ENCODE measurements at places on chromosomes 6 and 20. TPM values are rescaled to one million over a fixed set of nuclear protein-coding genes. Genes with fewer than 3 reads are reported as not detected.

TXLNB gene
- total RNA-seq = 1.1 TPM

CAP2 gene
- 4.2 TPM for total RNA-seq

ACTL10 gene
- total RNA-seq = 1.6 TPM

MAS1 gene
- not detected for total RNA-seq

KHDC1L gene
- not detected for total RNA-seq

RTF2 gene
- 94.8 TPM for total RNA-seq

CLPSL2 gene
- total RNA-seq = not detected

SPATS1 gene
- not detected for total RNA-seq

PDSS2 gene
- 4.2 TPM for total RNA-seq

CST5 gene
- not detected for total RNA-seq

SYNCRIP gene
- 40.0 TPM for total RNA-seq

TENT5A gene
- total RNA-seq = 0.76 TPM

CCM2L gene
- 27.3 TPM for total RNA-seq

KAT14 gene
- 7.0 TPM for total RNA-seq

SNPH gene
- 3.7 TPM for total RNA-seq

HSPA12B gene
- total RNA-seq = 11.1 TPM

KCNB1 gene
- not detected for total RNA-seq

MED20 gene
- 39.1 TPM for total RNA-seq

PRICKLE4 gene
- 2.3 TPM for total RNA-seq

ZBP1 gene
- total RNA-seq = not detected

PAX1 gene
- not detected for total RNA-seq

CST2 gene
- not detected for total RNA-seq

C6orf52 gene
- total RNA-seq = not detected

SPAG4 gene
- total RNA-seq = 7.4 TPM

DZANK1 gene
- total RNA-seq = 0.49 TPM

RNF144B gene
- 63.3 TPM for total RNA-seq

ZSCAN23 gene
- 1.5 TPM for total RNA-seq

RAET1G gene
- total RNA-seq = 0.65 TPM

ABHD16B gene
- total RNA-seq = not detected

PHF3 gene
- total RNA-seq = 24.9 TPM

ME1 gene
- total RNA-seq = 8.4 TPM

VNN1 gene
- not detected for total RNA-seq

DHX35 gene
- 9.5 TPM for total RNA-seq

OR2H1 gene
- total RNA-seq = not detected

SEMG1 gene
- total RNA-seq = not detected

EPPIN gene
- total RNA-seq = not detected

GSTA3 gene
- not detected for total RNA-seq

ARFGEF3 gene
- total RNA-seq = 2.1 TPM

PTGIS gene
- total RNA-seq = 0.49 TPM

MYCT1 gene
- total RNA-seq = 82.4 TPM

CTCFL gene
- not detected for total RNA-seq

PGC gene
- not detected for total RNA-seq

LY6G5C gene
- 1.8 TPM for total RNA-seq
